ENCODE measurements at places on chromosomes 2 and 18.

GRCh38 chr2:127397568-127398238 is 9.9 kb upstream of the MAP3K2 start:
- DNase-seq, result no peak

DNA sequence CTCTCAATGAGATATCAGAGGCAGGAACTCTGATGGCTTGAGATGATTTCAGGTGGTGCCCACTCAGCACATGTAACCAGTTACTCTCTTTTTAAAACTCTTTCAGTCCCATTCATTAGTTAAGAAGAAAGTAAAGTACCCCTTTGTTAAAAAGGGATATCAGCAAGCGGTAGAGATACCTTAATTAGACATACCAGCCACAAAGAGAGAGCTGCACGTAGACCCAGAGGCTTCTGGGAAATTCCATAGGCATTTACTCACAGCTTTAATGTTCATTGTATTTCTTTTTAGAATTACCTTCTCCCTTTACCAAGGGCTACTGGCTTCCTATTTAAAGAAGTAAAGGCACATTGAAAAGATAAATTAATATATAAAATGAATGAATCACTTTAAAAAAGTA is 63.3 kb downstream of the LYPD6B start:
- no peak for DNase-seq

GRCh38 chr2:176490061-176490861 is 221.0 kb downstream of the MTX2 start:
- DNase-seq, result no peak

GRCh38 chr18:51726614-51727013 is 529.1 kb upstream of the MEX3C start:
- no peak for DNase-seq

GRCh38 chr2:173580956-173581355 is 226.3 kb downstream of the CDCA7 start:
- DNase-seq, result no peak

DNA sequence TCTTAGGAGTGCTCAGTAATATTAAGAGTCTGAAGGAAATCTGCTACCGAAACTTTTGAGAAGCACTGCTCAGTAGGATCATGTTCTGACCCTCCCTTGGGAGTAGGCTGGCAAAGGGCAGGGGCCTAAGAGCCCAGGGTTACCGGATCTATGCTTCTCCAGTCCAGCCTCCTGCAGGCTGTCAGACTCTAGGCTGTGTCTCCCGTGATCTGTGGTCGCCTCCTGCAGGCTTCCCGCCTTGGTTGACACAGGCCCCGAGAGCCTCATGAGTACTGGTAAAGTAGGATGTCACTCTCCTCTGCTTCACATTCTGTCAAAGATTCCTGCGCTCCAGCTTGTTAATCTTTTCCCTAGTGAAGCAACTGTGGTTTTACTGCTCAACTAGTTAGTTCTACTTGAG is 647.8 kb upstream of the RAB6C start:
- no peak for DNase-seq

DNA sequence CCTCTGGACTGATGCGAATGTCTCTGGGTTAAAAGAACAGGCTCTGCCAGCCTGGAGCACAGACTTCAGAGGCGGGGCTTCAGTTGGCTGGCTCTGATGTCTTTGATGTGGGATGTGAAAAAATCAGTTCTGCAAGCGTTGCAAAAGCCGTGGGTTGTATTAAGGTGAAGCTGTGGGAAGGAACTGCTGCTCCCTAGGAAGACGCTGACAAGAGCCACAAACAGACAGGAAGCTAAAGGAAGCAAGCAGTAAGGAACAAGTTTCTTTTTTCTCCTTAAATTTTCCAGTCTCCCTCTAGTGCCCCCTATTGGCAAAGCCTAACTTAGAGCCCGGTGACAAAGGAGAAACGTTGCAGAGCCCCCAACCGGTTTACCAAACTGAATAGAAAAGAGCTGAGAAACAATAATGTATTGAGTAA is 239.0 kb downstream of the CCDC178 start:
- no peak for DNase-seq

DNA sequence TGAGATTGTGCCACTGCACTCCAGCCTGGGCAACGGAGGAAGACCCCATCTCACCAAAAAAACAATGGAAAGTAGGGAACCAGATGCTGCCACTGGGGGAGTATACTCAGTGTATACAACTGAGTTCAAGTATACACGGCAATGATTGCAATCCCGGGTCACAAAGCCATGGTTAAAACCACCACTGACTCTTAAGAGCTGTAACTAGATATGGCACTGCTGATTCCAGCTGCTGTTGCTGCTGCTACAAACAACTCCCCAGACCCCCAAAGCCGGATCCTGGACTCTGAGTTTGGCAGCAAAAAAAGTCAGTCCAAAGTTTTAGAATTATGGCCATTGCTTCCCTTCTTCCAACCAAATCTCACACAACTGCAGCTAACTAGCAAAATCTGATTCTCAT is 43.7 kb upstream of the COX7A2L start:
- no peak for DNase-seq

DNA sequence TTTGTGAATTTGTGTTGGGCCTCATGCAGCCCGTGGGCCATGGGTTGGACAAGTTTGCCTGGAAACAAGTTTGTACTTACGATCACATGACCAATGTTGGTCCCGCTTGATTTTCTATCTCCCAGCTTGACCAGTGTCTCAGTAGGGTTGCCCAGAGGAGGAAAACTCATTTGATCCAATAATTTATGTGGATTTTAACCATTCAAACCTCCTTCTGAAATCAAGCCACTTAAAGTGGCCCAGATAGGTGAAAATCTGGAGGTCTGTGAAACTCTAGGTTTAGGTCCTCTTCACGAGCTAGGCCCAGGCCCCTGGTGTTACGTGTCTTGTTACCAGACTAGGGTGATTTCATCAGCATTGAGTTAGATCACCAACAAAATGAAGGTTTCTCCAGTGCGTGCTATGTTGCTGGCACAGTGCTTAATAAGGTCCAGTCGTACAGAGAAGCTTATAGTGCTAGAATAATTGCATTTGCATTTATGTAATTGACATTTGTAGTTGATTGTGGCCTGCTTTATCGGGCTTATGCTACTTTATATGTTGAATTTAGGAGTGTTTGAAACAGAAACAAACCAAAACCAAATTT is 4.4 kb downstream of the ACTR2 start:
- no peak for DNase-seq

DNA sequence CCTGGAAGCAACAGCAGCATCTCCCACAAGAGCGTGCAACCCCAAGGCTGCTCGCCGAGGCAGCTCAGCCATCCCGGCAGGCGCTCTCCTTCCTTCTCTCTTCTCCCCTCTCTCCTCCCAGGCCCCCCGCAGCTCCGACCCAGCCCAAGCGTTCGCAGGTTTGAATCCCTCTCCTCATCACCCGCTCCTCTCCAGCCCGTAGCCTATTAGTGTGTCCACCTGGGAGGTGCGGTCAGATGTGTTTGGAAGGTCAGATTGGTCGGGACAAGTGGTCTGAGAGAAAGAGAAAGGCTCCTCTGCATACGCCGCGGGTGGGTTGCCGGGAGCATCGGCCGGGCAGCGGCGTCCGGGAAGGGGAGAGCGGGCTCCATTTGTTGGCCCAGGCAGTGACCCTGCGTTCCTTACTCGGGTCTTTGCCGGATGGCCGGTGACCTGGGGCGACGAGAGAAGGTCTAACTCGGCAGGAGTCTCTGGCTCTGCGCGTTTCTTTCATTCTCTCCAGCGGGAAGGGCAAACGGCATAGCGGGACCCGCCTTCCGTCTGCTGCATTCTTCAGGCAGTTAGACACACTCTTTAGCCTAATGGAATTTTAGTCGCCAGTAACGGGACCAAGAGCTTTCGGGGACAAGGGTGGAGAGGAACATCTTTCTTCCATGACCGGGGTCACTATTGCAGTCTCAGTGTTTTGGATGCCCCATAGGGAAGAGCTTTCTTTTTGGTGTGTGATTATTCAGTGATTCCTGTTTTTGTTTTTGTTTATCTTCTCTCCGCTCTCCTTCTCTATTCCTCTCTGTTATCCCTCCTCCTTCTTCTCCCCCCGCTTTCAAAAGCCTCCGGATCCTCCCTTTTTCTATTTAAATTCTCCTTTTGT is 1.1 kb upstream of the TMEFF2 start:
- no peak for DNase-seq

GRCh38 chr2:72846171-72847095 is 20.6 kb upstream of the EXOC6B start:
- DNase-seq, result no peak

- no peak for DNase-seq
Measured at GRCh38 chr2:181037922-181038321, 57.5 kb downstream of the UBE2E3 start.

DNA sequence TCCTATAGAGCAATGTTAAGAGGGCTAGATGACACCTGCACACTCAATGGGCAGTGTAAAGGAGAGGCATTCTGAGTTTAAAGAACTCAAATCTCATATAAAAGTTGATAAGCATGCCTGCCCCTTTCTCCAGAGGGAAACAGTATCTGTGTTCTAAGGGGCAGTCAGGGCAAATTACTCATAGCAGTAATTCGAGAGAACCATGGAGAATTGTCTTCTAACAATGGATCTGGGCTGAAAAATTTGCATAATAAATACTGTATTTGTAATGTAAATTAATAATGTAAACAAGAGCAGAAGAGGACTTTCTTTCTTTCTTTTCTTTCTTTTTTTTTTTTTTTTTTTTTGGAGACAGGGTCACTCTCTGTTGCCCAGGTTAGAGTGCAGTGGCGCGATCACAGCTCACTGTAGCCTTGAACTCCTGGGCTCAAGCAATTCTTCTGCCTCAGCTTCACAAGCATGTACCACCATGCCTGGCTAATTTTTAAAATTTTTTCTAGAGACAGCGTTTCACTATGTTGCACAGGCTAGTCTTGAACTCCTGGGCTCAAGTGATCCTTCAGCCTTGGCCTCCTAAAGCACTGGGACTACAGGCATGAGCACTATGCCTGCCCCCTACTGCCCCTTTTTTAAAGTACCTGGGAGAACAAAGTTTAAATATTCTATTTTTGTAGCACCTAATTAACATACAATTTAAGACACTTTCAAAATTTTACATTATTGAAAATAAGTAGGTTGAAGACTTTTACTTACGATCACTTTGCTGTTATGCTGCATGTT is 70.6 kb downstream of the OTX1 start:
- DNase-seq, result no peak

- no peak for DNase-seq
Measured at GRCh38 chr2:40550085-40550484, 98.2 kb upstream of the SLC8A1 start.

DNA sequence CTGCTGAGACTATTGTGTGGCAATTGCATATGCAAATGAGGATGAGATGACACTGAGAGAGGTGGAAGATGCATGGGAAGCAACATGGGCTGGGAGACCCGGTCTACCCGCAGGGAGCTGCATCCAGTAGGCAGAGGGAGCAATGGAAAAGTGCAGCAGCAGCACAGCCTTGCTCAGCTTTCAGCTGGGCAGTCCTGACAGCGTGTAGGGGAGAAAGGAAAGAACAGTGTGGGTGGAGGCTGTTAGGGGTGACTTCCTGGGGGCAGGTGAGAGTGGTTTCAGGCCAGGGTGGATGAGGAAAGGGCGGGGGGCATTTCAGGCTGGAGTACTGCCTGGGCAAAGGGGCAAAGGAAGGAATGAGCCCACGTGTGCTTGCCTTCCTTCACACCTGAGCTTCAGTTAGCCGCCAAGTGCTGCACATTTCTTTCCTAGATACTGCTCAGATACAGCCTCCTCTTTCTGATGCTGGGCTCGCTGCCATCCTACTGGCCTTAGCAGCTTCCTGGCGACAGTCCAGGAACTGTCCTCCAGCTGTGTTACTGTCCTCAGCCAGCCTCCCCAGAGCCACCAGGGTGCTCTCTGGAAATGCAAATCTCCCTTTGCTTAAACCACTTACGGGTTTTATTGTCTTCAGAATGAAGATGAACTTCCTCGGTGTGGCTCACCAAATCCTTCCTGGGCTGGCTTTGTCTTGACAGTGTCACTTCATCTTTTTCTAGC is 276.3 kb downstream of the TSN start:
- DNase-seq, result no peak

DNA sequence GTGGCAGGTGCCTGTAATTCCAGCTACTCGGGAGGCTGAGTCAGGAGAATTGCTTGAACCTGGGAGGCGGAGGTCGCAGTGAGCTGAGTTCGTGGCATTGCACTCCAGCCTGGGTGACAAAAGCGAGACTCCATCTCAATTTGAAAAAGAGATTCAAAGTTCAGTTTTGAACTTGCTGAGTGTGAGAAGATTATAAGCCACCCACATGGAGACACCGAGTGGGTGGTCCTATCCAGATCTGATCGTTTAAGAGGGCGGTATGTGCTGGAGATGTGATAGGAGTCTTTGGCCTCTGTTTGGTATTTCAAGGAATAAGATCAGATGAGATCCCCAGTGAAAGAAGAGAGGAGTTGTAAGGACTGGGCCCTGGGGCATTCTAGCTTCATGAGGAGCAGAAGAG is 25.6 kb downstream of the RNF144A start:
- DNase-seq, result no peak
